ENCODE measurements at places on chromosomes 7 and 10.

DNA sequence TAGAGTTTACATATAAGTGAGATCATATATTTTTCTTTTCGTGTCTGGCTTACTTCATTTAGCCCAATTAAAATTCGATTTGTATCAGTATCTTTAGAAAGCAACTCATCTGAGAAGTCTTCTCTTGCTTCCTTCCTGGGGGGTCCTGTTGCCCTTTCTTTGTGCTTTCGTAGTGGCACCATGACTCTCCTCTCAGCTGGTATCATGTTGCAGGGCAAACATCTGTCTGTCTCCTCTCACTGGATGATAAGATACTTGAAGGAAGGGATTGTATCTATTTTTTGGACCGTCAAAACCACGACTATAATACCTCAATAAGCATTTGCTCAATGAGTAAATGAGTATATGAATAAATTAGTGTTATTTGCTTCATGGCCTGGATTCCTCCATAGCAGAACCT lies 382.5 kb upstream of the SORCS1 start:
- no peak for DNase-seq

GRCh38 chr7:74115326-74115725 lies 31.7 kb downstream of the LIMK1 start:
- no peak for DNase-seq

DNA sequence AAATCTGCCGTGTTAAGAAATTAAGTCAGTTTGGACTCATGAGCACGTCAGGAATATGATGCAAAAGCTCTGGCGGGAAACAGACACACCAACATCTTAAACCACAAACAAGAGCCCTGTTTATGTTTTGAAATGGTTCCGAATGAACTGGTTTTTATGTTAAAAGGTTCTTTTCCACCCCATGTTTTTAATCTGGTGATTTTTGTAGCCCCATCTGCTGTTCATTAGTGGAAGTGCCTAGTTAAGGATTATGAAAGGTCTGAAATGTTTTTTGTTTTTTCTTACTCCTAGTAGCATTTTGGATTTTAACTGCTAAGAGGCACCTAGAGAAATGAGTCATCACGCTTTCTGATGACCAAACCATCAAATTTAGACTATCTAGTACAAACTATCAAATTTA lies 404.1 kb upstream of the MKI67 start:
- DNase-seq, result no peak

DNA sequence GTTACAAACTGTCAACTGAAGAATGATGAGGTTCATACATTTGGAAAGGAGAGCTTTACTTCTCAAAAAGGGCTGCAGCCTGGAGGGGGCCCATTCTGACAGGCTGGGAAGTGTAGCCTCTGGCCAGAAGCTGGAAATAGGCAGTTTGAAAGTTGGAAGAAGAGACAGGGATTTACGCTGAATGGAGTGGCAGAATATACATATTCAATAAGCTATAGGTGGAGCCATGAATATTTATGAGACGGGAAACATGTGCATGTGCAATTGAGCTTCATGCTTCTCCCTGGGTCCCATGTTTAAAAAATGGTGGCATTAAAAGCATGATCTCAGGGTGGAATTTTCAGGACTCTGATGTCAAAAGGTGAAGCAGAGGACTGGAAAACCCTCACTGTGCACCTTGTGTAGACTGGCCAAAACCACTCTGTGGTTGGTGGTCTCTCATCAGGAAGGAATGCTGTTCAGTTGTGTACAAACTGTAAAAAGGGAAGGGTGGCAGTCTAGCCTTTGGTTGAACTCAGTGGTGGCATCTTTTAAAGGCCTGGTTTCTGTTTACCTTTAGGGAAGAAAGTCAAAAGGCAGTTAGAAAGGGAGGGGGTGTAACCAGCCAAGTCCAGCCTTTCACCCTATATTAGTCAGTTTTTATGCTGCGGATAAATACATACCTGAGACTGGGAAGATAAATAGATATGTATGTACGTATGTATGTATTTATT lies 7.2 kb upstream of the ACTR3B start:
- DNase-seq, result no peak

GRCh38 chr10:77188521-77188920 lies 449.1 kb downstream of the KCNMA1 start:
- no peak for DNase-seq

- DNase-seq, result no peak
Observed at GRCh38 chr7:69678494-69679187, 80.4 kb downstream of the AUTS2 start.

DNA sequence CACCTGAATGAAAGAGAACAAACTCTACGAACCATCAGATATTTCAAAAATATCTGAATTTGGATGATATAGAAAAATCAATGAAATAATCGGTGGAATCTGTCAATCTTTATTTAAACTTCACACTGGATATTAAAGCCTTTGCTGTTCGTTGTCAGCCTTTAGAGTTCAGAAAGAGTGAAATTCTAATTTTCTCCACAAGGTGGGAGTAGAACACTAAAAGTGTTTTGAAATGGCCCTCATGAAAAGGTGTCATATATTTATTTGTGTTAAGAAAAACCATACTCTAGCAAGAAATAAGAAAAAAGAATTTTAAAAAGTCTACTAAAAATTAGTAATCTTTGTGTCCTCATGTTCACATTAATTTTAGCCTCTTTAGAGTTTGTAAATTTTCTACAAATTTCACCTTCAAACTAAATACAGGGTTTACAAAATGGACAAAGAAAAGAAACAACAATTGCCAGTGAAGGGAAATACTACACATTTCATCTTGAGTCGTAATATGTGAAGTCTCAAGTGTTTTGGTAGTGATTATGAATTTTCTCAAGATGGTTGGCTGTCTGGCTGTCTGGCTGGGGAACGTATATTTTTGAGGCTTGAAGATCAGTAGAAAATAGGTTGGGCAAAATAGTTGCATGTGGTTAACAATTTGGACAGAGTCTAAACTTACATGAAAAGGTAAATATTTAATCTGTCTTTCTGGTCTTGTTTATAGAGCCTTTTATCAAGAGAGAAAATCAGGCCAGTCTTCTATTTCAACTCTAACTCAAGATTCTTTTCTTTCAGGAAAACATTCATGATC lies 43.7 kb downstream of the DNAJB9 start:
- no peak for DNase-seq

DNA sequence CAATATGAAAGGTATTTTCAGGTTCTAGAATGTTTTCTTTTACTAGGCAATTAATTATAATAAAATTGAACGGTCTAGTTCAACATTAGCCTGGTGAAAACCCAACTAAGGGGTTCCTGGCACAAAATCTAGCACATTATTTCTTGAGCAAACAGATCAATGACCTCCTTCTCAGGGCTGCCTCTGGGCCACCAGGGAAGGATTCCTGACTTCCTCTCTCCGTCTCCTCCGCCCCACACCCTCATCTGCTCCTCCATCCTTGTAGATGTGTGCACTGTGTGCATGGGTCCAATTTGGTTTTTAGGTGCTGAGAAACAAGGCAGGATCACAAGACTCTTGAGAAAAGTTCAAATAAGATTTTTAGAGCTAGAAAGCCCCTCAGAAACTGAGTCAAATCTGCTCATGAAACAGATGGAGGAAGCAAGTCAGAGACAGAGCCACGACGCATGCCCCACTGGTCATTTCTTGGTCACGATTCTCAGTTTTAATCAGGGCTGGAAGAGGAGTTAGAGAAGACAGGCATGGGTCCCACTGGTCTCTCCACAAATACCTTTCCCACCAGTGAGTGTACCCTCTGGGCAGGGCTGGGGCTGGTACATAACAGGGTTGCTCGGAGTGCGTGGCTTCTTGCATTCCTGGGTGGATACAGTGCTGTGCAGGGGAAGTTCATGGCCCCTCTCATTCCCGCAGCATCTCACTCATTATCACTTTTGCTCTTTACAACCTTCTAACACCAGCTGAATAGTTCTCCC lies 3.8 kb downstream of the TRPV6 start:
- DNase-seq, result no peak

GRCh38 chr10:114815791-114816190 lies 5.8 kb upstream of the FHIP2A start:
- no peak for DNase-seq

DNA sequence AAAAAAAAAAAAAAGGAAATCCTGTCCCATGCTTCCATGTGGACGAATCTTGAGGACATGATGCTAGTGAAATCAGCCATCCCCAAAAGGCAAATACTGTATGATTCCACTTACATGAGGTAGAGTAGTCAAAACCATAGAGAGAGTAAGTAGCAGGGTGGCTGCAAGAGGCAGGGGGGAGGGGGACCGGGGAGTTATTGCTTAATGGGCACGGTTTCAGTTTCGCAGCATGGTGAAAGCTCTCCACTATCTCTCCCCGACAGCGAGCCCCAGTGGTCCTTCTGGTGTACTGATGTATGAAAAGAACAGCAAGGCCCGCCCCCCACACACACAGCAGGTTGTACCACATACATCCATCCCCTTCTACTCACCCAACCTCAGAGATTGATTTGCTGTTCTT lies 32.8 kb downstream of the NOD1 start:
- peak; percentile 28 for DNase-seq

DNA sequence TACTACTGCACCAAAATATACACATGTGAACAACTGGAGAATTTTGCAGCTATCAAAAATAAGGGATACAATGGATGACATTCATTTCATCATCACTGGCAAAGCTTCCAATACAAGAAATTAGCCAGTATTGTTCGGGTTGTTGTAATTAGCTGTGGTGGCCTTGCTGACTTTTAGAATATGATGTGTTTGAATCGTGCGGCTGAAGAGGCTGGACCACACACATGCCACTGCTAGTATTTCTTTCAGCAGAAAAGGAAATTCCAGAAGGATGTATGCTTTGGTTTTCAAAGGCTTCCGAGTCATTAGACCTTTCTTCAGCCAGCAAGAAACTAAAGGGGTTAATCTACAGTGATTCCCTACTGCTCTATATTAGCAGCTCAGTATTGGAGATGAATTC lies 16.6 kb downstream of the RPP38 start:
- no peak for DNase-seq

DNA sequence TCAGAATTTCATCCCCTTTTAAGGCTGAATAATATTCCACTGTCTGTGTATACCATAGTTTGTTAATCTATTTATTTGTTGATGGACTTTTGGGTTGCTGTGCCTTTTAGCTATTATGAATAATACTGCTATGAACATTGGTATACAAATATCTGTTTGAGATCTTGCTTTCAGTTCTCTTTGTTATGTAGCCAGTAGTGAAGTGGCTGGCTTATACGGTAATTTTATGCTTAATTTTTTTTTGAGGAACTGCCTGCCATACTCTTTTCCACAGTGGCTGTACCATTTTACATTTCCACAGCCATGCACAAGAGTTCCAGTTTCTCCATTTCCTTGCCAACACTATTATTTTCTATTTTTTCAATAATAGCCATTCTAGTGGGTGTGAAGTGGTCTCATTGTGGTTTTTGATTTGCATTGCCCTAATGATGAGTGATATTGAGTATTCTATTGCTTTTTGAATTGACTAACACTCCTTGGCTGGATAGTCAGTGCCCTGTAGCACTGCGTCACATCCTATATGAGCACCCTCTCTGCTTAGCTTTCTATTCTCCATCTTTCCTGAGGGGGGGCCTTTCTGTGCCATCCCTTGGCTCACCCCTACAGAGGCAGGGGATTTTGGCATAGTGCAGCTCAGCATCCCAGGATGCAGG lies 29.4 kb upstream of the RAPGEF5 start:
- DNase-seq, result no peak

DNA sequence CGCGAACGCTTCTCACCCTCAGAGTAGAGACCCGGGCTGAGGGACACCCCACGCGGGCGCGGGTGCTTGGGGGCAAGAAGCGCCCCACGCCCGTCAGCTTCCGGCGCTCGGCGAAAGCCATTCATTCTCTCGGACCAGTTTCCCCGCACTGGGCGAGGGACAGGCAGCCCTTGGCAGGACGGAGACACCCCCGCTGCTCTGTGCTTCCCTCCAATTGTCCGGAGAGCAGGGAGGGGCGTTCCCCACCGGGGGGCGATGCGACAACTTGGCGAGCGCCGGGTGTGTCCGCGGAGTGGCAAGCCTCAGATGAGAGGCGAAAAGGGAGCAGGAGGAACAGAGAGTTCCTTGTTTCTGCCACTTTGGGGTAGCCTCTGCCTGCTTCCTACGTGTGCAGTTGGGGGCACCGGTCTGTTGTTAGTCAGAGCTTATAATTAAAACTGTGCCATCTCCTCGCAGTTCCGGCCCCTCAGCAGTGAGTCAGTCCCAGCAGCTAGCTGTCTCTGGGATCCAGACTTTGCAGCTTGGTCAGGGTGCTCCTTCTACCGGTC lies 1.7 kb downstream of the GPR158 start:
- no peak for DNase-seq

- no peak for DNase-seq
Observed at GRCh38 chr10:11189582-11190376, 172.1 kb downstream of the CELF2 start.

DNA sequence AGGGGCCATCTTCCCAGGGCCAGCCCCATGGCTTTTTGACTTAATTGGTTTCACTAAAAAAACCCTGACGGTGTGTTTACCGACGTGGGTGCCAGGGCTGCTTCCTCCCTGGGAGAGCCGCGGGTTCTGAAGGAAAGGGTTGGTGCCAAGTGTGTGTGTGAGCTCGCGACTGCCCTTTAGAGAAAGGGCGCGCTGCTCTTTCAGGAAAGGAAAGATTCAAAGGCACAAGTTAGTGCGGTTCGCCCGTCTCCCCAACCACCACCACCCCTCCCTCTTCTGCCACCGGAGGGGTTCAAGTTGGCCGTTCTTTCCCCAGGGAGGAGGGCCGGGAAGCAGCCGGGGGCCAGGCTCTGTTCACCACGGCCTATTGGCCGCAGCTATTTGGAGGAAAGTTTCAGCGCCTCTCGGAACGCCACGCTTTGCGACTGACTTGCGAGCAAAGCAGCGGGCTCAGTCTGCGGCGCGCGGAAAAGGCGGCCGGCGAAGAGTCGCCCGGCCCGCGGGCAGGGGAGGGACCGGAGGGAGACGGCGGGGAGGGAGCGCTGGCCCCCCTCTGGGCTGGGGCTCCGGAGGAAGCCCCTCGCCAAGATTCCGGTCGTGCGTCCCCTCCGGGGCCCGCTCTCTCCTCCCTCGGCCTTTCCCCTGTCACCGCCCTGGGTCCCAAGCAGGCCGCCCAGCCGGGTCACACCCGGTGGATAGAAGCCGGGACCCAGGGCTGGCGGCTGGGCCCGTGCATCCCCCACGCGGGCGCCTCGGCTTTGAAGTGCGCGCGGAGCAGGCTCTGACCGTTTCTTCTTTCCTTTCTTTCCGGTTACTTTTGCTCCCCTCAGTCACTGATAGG lies 165.9 kb upstream of the PPP1R3A start:
- DNase-seq, result no peak

- no peak for DNase-seq
Observed at GRCh38 chr10:74799721-74800221, 26.6 kb upstream of the KAT6B start.

DNA sequence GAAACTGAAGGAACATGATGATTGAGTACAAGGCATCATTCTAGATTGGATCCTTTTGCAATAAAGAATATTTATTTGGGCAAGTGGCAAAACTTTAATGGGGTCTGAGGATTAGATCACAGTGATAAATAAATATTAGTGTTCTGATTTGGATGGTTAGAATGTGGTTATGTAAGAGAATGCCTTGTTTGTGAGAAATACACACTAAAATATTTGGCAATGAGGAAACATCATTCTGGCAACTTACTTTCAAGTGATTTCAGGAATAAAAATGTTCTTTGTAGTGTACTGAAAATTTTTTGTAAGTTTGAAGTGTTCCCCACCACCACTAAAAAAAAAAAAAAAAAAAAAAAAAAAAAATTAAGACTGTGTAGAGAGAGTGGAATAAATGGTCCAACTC lies 185.1 kb upstream of the NEBL start:
- DNase-seq, result no peak

Measured in stimulated activated CD4-positive, alpha-beta T cell treated with anti-CD3 and anti-CD28 coated beads, TNF-alpha, amount 100 ng/mL, for 4 hours (primary cell).